Activated T-cell treated with anti-CD3 and anti-CD28 coated beads, Interleukin-2, amount 50 U/mL, for 4 hours (primary cell): ENCODE measurements at places on chromosomes 7 and 10. TPM values are rescaled to one million over a fixed set of nuclear protein-coding genes. Genes with fewer than 3 reads are reported as not detected.
A peak's percentile ranks its signal among the peaks of the same experiment; 100 is the strongest.

The WNT16 gene
- not detected for total RNA-seq

DNA sequence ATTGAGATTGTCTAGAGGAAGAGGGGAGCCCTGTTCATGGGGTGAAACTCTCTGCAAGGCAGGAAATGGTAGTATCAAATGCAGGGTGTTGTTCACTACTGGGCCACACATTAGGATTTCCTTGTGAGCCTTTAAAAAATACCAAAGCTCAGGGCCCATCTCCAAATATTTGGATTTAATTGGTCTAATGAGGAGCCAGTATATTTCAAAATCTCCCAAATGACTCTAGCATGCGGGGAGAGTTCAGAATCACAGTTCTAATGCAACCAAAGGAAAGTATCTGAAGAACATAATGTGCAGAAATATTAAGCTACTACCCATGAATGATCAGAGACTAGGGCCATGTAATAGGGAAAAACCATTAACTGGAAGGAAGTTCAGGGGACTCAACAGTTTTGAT lies 27.3 kb downstream of the JCAD start:
- DNase-seq, result no peak

The CPA1 gene
- total RNA-seq, result 7.4 TPM

DNA sequence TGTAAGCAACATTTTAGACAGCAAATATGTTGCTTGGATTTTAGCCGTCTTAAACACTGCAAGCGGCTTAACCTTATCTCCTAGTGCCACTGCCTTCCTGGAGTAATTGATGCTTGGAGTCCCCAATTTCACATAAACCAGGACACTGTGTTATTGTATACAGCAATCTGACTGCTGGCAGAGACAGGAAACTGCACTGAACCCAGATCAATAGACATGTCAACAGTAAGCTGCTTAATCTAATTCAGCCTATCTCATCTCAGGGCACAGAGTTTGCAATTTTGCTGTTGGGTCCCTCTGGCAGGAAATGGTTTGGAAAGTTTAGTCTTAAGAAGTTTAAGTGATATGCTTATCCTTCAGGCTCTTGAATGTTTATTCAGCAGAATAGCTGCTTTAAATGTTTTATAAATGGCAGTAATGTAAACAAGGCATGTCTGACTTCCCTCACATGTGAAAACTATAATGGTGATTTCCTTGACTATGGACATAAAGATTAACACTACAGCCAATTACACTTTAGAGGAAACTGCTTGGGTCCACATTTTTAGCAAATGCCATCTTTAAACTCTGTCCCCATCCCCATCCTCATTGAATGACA lies 598.6 kb downstream of the PARD3 start:
- DNase-seq, result no peak

The PON3 gene
- total RNA-seq, result not detected

The CDC14C gene
- not detected for total RNA-seq

GRCh38 chr10:103038570-103038969 lies 120.5 kb downstream of the CNNM2 start:
- no peak for DNase-seq

GRCh38 chr7:69659983-69660382 lies 61.7 kb downstream of the AUTS2 start:
- no peak for DNase-seq

GRCh38 chr10:97791824-97792721 lies 20.3 kb upstream of the SFRP5 start:
- DNase-seq, result peak; percentile 74

GRCh38 chr10:98916526-98917125 lies 319.0 kb downstream of the HPSE2 start:
- no peak for DNase-seq

DNA sequence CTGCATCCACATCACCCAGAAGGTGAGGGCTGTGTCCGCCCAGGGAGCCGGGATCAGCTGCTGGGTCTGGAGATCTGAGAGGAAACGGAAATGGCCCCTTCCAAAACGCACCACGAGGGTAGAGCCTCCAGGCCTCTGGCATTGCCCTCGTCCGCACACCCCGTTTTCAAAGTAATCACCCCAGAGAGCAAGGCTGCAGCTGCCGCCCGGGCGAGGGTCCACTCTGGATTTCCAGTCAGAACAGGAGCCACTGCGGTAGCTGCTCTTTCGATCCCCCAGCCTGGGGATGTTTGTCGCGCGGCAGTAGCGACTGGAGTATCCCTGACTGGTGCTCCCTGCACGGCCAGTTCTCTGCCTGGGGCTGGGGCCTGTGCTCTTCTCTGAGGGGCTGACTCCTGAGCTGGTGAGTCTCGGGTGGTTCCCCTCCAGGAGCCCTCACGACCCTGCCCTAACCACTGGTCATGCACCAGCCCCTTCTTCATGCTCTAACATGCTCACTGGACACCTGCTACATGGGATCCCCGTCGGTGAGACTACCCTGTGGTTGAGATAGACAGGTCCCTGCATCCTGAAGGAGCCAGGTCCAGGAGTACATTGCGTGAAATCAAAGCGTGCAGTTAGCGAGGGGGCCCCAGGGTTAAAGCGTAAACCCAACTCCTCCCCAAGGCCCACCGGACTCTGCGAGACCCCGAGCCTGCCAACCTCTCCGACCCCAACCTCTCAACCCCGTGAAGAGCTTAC lies 99.2 kb downstream of the FOXL3 start:
- no peak for DNase-seq

GRCh38 chr10:127148066-127148932 lies 48.1 kb downstream of the INSYN2A start:
- DNase-seq, result no peak
